ENCODE measurements at places on chromosomes 3 and 15. TPM values are rescaled to one million over a fixed set of nuclear protein-coding genes. Genes with fewer than 3 reads are reported as not detected.

CELF6 gene
- total RNA-seq: 0.37 TPM

PSTPIP1 gene
- total RNA-seq: 0.11 TPM

PLEKHO2 gene
- total RNA-seq: 16.9 TPM

ELL3 gene
- 2.7 TPM for total RNA-seq

Data from uterine smooth muscle cell (primary cell).